Left lung (tissue), 14 donors: ENCODE measurements at places on chromosomes 2 and 18. TPM values are rescaled to one million over a fixed set of nuclear protein-coding genes. Genes with fewer than 3 reads are reported as not detected.

- no peak for DNase-seq
Observed at GRCh38 chr2:237912271-237913192, 53.1 kb downstream of the RAMP1 start.

DNA sequence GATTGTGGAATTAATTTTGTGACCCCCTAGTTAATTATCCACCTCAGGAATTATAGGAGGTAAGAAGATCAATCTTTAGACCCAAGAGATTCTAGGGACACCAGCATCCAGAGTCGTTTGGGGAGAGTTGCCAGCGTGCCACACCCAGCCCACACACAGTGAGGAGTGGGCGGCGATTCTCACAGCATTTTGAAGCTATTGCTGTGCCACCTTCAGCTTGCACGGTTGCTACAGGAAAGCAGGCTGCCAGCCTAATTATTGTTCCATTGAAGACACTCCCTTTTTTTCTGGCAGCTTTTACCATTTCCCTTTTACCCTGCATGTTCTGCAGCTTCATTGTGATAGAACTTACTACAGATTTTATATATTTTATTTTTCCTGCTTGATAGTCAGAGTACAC is 13.1 kb upstream of the MYL12A start:
- DNase-seq, result no peak

- DNase-seq, result no peak
Observed at GRCh38 chr2:165219481-165219880, 15.6 kb upstream of the SCN3A start.

DNA sequence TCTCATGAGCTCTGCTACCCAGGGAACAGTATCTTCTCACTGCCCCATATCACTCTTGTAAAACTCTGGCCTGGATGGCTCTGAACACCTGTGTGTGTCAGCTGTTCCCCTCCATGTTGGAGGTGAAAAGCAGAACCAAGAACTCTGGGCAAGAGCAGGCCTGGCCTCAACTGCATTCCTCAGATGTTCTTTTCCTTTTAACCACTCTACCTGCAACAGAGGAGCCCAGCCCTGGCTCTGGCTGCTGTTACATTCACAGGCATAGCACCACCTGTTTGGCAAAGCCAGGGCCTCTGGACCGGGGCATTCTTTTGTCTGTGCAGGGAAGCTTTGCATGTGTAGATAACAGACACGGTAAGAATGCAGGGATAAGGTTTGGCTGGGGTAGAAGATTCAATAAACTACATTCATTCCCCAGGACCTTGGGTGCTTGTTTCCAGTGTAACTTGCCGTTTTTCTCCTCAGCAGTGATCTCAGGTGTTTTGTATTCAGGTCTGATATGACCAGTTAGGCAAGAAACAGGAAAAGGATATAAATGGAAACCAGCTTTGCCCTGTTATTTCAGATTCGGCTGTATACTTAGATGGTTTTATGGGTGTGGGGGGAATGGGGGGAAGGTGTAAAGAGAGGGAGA is 95.1 kb downstream of the SPTBN1 start:
- DNase-seq, result no peak

- DNase-seq, result no peak
Observed at GRCh38 chr18:63137999-63138435, 181.6 kb downstream of the BCL2 start.

GRCh38 chr2:137048455-137048854 is 283.1 kb downstream of the THSD7B start:
- DNase-seq, result no peak

STPG4 gene
- 0.27 TPM for polyA plus RNA-seq

ZNF804A gene
- polyA plus RNA-seq, result 0.11 TPM

CHRNG gene
- 0.07 TPM for polyA plus RNA-seq

CDH19 gene
- 0.14 TPM for polyA plus RNA-seq

VSNL1 gene
- polyA plus RNA-seq, result 21.3 TPM

KCNJ13 gene
- polyA plus RNA-seq, result 5.5 TPM
